ENCODE measurements at places on chromosomes 3 and 15. TPM values are rescaled to one million over a fixed set of nuclear protein-coding genes. Genes with fewer than 3 reads are reported as not detected.

The WWTR1 gene
- total RNA-seq, result 0.73 TPM

DNA sequence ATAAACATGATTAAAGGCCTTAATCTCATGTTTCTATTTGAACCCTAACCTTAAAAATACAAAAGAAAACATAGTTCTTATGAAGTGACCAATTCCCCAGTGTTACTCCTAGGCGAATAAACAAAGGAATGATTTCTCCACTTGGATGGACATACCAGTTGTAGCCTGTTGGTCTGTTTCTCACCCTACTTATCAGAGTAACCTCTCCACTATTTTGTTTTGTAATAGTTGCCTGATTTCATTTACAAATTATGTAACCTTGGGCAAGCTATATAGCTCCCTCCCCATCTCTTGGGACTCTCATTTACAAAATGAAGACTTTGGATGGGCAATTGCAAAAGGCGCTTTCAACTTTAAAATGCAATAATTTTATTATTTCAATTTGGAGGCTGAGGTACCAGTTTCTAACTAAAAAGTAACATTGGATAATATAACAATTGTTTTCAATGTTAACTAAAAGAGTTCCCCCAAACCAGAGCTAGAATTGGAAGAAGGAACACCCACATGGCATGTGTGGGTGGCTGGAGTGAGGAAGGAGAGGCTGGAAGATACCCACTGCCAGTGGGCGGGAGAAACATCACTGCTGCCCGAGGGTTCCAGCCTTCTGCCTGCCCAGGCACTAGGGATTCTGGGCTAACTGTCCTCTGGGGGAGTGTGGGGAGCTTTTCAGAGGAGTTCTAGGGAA is 74.2 kb downstream of the RFTN1 start:
- peaks cover 44% of the 10 kb centered on the region for H3K4me1 ChIP-seq
- no peak for DNase-seq
- no peak overlapping the region for H3K4me3 ChIP-seq
- no peaks in the 10 kb centered on the region for H3K27me3 ChIP-seq
- peak overlapping the region; percentile 6 for H3K27ac ChIP-seq
- peaks cover 35% of the 10 kb centered on the region for H3K36me3 ChIP-seq

The MOBP gene
- total RNA-seq, result 0.13 TPM

DNA sequence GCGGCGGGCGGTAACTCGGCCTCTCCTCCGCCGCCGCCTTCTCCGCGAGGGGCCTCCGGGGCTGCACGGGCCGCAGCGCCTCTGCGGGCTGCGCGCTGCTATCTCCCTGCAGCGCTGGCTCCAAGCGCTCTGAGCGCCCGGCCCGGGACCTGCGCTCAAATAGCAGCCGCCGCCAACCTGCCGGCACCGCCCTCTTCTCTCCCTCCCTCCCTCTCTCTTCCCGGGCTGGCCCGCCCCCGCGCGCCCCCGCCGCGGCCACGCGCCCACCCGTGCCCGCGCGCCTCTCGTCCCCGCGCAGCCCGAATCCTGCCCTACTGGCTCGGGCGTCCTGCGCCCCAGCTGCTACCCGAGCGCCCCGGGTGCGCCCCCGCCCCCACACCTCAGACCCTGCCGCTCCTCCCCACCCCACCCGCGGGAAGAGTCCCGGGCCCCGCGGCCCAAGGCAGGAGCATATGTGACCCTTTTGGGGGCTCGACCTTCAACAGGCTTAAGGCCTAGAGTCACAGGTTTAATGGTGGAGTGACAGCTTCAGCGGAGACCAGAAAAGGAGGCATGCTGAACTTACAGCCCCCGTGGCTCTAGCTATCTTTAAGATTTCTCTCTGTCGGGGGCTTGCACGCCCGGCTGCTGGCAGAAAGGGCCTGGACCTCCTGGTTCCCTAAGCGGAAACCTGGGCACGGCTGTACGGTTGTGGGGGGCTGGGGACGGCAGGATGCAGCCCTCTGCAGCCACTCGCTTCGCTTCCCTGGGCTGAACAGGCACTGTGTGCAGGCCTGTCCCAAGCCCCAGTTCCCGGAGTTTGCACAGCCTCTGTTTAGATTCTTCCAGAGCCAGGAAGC is at the start of gene CACNA2D2:
Gene CACNA2D2 (minus strand): TSS at position 131 of the 839 bp plus-strand sequence. CDS start 211 bp downstream, outside the sequence.
- H3K36me3 ChIP-seq, result no peaks in the 10 kb centered on the region
- no peak within 1 kb of the TSS for H3K27ac ChIP-seq
- H3K4me1 ChIP-seq, result peaks cover 10% of the 10 kb centered on the region
- peaks cover 29% of the 10 kb centered on the region for H3K27me3 ChIP-seq

The PLOD2 gene
- total RNA-seq, result not detected

The ASB14 gene
- total RNA-seq, result not detected

- no peak overlapping the region for H3K4me3 ChIP-seq
- H3K4me1 ChIP-seq, result peaks cover 62% of the 10 kb centered on the region
- H3K27ac ChIP-seq, result peak overlapping the region; percentile 75
- no peak for DNase-seq
- H3K27me3 ChIP-seq, result no peaks in the 10 kb centered on the region
These were observed 3.5 kb upstream of the POPDC2 start for GRCh38 chr3:119663885-119664284.

The METTL6 gene
- 20.2 TPM for total RNA-seq

DNA sequence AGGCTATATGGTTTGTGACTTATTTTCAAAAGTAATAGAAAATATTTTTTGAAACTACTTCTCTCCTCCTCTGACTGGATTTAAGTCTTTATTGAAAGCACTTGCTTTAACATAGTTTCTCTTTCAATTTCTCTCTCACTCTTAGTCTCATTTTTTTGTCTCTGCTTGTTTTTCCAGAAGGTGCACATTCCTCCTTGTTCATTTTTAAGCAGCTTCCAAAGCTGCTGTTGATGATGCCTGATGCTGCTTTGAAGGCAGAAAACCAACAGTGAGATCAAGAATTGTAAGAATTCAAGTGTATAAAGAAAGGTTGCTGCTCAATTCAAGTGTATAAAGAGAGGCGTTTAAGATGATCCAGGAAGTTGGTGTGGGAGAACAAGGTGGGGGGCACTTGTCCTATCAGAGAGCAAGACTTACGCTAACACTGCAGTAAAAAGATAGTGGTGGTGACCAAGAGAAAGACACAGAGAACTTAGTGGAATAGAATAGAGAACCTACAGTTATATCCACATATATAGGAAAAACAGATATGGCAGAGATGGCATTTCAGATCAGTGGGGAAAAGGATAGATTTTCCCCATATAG is 12.1 kb downstream of the NR2C2 start:
- H3K36me3 ChIP-seq, result peaks cover 32% of the 10 kb centered on the region
- DNase-seq, result no peak

DNA sequence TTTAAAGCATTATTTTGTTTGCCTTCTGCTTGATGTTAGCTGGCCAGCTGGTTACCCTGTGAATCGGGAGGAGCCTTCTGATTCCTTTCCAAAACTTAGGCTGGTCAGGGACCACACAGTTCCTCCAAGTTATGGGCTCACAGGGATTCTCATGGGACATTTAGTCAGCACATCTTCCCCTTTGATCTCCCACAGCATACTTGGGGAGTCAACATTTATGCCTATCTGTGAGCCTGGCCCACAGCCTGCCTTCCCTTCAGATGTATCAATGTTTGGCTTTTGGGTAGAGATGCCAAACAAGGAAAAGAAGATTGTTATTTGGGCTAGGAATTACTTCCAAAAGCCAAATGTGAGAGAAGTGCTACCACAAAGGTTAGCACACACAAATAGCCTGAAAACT is 32.6 kb upstream of the DCP1A start:
- H3K4me1 ChIP-seq, result no peaks in the 10 kb centered on the region
- H3K27me3 ChIP-seq, result peaks cover 13% of the 10 kb centered on the region
- H3K4me3 ChIP-seq, result no peak overlapping the region
- H3K36me3 ChIP-seq, result no peaks in the 10 kb centered on the region
